Midbrain (tissue), 1 donor: ENCODE measurements at places on chromosomes 6 and 20.

GRCh38 chr20:47600967-47601547 is 99.4 kb downstream of the NCOA3 start:
- no peak for DNase-seq

DNA sequence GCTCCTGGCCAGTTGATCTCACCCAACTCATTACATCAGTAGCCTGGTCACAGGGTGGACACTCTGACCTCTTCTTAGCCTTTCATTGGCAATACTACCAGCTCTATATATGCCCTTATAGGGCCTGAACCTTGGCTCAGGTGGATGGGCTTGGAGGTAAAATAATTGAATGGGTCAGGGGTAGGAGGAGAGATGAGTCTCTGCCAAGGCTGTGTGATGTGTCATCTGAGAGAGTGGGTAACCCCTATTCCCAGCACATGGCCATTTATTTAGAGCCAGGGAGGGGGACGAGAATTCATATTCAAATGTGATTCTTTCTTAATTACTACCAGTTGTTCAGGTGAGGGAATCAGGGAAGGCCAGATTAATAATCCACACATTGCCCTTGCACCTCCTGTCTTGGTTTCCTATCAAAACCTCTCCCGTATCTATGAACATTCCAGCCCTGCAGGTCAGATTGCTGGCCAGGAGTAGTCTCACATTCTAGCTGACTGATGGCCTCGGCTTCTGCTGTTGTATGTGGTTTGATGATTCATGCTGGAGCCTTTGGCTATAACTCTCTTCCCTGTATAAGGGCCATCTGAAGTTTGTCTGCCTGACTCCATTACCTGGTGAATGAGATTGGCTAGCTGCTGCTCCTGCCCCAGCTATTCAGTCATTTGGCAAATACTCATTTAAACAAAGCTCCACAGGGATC is 13.4 kb downstream of the C20orf173 start:
- no peak for DNase-seq

- peak; percentile 20 for DNase-seq
Measured at GRCh38 chr20:45783656-45784294, 7.9 kb downstream of the WFDC3 start.

GRCh38 chr6:85726206-85726605 is 83.5 kb upstream of the SYNCRIP start:
- no peak for DNase-seq

DNA sequence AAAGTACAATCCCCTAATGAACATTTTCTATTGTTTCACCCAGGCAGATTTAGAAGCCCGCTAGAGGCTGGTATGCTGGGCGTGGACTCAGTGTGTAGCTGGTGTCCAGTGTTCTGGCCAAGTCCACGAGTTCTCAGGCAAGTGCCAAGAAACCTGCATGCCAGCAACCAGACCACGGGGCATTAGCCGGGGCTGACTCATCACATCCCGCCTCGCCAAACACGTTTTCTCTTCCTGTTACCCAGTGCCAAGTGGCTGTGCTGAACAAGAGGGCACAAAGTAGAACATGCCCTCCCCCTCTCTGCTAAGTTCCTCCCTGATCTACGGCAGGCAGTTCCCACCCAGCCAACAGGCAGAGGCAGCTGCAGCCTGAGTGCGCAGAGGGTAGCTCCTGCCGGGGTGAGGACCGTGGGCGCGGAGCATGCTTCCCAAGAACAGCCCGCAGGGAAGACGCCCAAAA is 29.6 kb downstream of the RAMACL start:
- peak; percentile 91 for DNase-seq

GRCh38 chr20:25745738-25746137 is 49.1 kb upstream of the ZNF337 start:
- DNase-seq, result no peak

- no peak for DNase-seq
Measured at GRCh38 chr6:117326396-117326795, 61.0 kb downstream of the VGLL2 start.

DNA sequence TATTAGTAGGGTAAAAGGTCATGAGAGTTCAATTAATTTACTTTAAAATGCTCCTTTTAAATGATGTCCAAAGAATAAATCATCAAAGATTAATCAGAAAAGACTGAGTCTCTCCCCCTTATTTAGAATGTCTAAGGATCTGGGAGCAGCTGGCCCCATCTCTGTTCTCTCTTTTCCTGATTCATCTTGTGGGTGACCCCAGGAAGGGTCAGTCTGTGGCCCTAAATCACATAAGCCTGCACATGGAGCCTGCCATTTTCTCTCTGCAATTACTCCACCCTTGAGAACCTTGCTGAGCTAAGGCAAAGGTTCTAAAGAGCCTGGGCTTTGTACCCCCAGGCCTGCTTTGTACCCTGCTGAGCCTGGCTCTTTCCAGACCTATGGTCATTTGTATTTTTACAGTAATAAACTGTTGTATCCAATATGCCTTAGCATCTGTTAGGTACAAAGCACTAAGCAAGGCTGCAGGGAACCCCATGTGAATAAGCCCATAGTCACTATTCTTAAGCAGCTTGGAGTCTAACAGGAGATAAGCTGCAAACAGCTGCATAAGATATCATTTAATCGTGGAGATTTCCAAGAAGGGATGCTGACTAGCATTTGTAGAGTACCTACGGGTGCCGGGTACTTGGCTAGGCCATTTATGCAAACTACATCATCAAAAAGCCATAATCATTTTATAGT is 431.0 kb upstream of the MARCKS start:
- DNase-seq, result no peak

DNA sequence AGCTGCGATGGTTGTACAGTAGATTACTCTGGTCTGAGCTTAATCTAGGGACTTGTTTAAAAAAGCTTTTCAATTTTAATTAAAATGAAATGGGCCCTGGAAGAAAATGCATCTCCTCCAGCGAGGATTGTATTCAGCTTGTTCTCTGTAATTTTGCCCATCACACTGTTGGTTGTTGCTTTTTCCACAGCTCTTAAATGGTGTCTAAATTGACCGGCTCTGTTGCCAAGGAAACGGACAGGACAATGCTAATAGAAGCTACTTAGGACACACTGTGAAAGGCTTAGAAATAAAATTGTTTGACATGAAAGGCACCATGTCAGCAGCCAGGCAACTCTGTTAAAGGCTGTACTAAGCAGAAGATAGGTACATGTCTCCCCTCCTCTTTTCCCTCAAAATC is 116.7 kb upstream of the NRSN1 start:
- no peak for DNase-seq

GRCh38 chr20:6583134-6583738 is 184.2 kb upstream of the BMP2 start:
- DNase-seq, result peak; percentile 59

DNA sequence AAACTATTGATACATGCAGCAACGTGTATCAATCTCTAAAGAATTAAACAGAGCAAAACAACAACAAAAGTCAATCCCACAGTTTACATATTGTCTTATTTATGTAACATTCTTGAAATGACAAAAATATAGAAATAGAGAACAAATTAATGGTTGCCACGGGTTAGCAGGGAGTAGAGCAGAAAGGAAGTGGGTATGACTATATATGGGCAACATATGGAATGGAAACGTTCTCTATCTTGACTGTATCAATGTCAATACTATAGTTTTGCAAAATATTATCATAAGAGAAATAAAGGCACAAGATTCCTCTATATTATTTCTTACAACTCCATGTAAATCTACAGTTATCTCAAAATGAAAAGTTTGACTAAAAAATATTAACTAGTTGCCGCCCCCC is 12.8 kb downstream of the AK9 start:
- no peak for DNase-seq

GRCh38 chr6:98033617-98034016 is 750.6 kb upstream of the MMS22L start:
- no peak for DNase-seq

- DNase-seq, result no peak
Measured at GRCh38 chr20:62655282-62656196, 13.2 kb downstream of the SLCO4A1 start.

GRCh38 chr6:48928937-48929336 is 534.1 kb downstream of the MMUT start:
- no peak for DNase-seq

DNA sequence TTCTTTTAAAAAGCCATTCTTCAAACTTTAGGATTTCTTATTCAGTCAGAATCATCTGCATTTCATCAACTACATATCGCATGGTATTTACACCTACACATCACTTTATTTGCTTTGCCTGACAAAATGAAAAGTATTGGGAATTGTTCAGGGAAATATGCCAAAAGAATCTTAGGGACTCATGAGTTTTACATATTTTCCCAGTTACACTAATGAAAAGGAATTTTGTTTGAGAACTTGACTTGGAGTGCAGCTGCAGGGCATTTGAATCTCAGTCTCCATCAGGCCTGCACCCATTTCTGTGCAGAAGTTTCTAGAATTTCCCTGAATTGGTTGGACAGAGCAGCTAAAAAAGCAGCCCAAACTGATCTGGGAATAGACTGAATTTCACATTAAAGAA is 65.3 kb downstream of the MTHFD1L start:
- no peak for DNase-seq

GRCh38 chr20:46789339-46790028 is 80.0 kb downstream of the SLC2A10 start:
- no peak for DNase-seq

DNA sequence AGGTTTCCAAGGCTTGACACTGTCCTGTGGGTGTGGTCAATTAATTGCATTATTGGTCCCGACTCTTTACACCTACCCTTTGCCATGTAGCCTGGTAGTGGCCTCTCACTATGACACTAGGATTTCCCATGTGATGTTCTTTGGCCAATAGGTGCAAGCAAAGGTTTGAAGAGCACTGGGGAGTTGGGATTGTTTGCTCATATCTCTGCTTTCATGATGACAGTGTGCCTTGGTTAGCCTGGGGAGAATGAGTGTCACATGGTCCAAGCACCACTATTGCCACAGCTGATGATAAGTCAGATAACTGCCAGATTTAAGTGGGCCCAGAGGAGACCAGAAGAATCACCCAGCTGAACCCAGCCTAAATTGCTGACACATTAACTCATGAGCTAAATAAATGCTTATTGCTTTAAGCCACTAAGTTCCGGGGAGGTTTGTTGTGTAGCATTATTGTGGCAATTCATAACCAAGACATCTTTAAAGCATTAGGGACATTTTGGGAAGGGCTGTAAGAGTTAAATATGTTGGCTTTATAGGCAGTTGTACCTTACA is 17.2 kb upstream of the SCP2D1 start:
- no peak for DNase-seq

- DNase-seq, result no peak
Measured at GRCh38 chr6:148816117-148816516, 69.3 kb downstream of the UST start.

GRCh38 chr6:139407718-139408222 is 33.3 kb upstream of the CITED2 start:
- no peak for DNase-seq

DNA sequence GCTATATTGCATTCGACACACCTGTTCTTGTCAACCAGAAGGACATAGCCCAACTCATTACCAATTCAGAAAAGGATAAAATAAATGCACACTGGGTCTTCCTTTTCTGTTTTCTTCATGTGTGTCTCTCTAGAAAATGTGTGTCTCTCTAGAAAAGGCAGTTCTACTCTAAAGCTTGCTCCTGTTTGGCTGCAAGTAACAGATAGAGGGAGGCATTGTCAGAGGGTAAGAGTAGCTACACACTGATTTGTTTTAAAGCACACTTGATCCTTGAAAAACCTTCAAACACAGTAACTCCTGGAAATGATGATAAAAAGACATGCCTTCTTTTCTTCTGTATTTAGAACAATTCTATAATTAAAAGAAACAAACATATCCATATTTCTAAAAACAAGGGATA is 21.3 kb downstream of the GRM1 start:
- DNase-seq, result no peak

GRCh38 chr20:31713312-31714273 is 9.1 kb downstream of the BCL2L1 start:
- no peak for DNase-seq

DNA sequence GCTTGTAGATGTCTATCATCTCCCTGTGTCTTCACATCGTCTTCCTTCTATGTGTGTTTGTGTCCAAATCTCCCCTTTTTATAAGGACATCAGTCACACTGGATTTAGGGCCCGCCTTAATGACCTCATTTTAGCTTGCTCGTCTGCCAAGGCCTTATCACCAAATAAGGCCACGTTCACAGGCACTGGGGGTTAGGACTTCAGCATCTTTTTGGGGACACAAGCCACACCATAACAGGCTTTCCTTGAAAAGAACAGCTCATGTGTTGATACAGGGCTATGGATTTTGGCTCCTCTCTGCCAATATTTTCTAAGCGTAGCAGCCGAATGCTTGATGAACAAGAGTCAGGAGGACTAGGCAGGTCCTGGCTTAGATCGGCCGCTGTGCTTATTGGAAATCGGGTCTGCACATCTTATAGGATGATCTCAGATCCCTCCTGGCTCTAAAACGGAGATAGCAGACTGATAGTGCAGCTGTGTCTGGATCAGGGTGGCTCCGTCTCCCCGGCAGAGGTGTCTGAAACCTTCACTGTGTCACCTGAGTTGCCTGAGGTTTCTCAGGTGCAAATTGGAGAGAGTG is 16.2 kb upstream of the TMEM181 start:
- DNase-seq, result no peak

GRCh38 chr6:57134954-57135353 is 37.2 kb upstream of the BAG2 start:
- DNase-seq, result no peak

DNA sequence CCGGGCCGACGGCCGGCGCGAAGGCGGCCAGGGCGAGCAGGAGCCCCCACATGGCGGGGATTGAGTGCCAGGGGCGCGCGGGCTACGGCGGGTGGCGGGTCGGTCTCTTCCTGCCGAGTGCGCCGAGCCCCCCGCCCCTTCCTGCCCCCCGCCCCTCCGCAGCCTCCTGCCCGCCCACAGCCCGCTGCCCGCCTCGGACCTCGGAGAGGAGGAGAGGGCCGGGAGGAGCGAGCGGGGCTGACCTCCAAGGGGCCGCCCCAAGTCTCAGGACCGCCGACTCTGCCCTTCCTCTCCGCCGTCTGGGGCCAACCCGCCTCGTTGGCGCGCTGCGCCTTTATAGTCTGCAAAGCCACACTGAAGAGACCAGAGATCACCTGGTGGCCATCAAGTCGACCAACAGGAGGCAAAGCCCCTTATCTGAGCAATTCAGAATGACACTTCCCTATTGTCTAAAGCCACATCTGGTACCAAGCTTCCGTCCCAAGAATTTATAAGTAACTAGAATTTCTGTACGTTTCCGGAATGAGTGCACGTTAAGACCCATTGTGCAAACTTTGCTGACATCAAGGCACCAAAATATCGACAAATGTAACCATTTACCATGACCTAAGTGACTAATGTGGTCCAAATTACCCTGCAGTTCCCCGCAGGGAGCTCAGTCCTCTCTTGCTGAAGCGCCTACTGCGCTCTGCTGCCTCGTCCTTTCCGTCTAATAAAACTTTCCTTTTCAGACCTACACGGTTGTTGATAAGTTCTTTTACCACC is at the start of gene CPXM1:
TSS of gene CPXM1 (minus strand) at position 107 of the 765 bp plus-strand sequence. CDS start at position 52, 55 bp downstream.
- DNase-seq, result no peak
